Uterus (tissue), 4 donors: ENCODE measurements at places on chromosomes 11 and 22.

GRCh38 chr11:11383995-11384394 is 30.9 kb upstream of the CSNK2A3 start:
- DNase-seq, result no peak

- no peak for DNase-seq
These were observed 59.9 kb downstream of the NUP98 start for GRCh38 chr11:3737386-3737933.

- no peak for DNase-seq
These were observed 43.5 kb downstream of the CD44 start for GRCh38 chr11:35182317-35182939.

GRCh38 chr11:77287615-77288273 is 13.7 kb downstream of the GDPD4 start:
- DNase-seq, result no peak

DNA sequence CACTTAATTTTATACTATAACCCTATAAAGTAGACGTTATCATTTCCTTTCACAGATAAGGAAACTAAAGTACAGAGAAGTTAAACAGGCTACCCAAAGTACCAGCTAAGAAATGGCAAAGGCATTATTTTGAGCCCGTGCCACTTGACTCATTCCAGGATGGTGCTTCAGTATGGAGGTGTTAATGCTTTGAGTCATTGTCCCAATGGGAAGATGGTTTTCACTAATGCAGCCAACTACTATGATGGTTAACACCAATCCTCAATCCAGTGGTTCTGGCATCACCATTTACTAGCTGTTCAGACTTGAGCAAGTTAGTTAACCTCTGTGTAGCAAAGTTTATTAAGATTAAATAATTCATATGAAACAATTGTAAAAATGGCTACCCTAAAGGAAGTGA is 123.1 kb upstream of the SLC5A12 start:
- no peak for DNase-seq

DNA sequence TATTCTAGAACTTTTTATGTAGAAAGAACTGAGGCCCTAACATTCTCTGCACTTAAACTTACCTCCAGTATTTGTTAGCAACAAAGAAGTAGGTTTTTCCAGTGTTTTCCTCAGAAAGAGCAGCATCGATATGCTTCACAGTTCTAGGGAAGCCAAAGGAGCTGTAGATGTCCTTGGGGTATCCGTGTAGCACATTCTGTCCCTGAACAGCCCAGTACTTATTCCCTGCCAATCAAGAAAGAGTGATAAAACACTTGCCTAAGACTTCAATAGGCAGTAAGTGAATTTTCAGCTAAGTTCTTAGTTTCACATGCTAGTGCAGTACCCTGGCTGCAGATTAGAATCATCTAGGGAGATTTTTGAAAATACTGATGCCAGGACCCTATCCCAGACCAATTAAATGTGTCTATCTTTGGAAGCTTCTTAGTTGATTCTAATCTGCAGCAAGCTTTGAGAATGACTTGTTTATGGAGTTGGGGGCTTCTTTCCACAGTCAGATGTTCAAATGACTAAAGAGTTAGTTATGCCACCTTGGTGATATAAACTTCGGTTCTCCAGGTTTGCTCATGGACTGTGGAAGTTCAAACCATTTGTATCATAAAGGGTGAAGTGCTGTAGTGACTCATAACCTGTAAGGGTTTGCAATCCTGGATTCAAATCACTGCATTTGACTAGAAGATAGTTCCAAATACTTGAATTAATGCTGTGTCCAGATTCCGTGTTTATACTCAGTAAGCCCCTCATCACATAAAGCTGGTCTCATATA is 6.5 kb downstream of the MMP1 start:
- no peak for DNase-seq

- no peak for DNase-seq
These were observed 36.4 kb downstream of the PIK3C2A start for GRCh38 chr11:17171343-17171742.

GRCh38 chr11:11899401-11899800 is 57.6 kb downstream of the USP47 start:
- DNase-seq, result no peak

DNA sequence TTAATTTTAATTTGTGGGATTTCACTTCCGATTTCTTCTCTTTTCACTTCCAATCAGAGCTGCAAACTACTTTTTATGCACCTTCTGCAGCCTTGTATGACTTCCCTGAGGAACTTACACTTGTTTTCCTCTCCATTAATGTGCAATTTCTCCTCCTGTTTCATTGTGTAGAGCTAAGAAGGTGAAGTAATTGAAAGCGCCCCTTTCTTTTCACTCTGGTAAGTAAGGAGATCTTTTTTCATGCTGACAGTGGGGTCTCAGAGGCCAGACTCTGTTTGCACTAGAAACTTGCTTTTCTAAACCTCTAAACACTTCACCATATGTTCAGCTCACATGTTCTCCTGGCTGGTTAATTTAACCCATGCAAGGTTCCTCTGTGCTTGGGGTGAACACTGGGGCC is 117.0 kb downstream of the FANCF start:
- no peak for DNase-seq

DNA sequence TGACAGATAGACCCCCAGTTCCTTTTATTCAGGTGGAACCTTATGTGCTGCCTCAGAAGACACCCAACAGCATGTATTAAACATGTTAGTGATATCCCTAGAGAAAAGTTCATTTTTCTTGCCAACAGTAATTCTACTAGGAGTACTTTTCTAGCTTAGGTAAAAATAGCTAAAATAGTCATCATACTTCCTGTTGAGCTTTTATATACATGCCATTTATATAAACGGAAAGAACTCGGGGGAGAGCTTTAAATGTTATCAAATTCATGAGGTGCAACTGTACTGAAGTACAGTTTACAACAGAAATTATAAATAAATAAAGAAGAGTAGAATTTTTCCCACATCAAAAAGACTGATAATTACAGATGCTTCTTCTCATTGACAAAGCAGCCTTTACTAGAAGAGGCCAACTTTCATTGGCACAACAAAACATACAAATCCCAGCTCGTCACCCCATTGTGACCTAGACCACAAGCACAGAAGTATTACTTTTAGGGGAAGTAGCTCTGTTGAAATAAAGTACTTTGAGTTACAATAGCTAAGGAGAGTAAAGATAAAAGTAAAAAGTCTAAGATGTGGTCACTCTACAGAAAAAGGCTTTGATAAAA is 59.1 kb upstream of the POU2AF2 start:
- DNase-seq, result no peak

DNA sequence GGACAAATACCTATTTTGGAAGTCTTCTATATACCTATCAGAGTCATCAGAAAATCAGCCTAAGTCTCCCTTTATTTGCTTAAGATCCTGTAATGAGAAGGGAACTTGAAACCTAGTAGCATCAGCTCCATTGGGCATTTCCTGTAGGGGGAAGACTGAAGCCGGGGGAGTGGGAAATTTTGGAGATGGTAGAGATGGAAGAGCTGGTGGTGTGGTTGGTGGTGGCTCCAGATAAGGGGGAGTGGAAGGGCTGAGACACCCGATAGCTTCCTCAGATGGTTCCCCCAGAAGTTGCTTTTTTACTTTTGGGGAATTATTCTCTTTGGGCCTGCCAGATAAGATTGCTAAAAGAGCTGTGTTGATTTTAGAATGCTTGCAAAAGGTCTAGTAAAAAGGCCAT is 16.4 kb upstream of the EI24 start:
- DNase-seq, result no peak

- no peak for DNase-seq
These were observed 172.9 kb upstream of the NECTIN1 start for GRCh38 chr11:119901657-119902577.

DNA sequence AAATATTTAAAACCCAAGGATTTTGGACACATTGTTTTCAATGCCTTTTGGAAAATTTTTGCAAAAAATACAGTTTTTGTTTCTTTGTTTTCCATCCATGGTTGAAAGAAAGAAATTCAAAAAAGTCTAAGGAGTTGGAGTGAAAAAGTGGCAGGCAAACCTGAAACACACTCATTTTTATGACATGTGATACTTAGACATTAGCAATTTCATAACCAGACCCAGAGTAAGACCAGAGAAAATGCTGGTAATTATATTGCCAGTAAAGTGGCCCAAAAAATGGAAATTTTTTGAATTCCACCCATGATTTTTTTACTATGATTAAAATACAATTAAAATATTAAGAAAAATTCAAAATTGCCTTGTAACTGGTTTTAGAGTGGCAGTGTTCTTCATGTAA is 128.2 kb downstream of the SLC17A6 start:
- no peak for DNase-seq
